Pancreas (tissue), 10 donors: ENCODE measurements at places on chromosomes 7 and 10. TPM values are rescaled to one million over a fixed set of nuclear protein-coding genes. Genes with fewer than 3 reads are reported as not detected.
A peak's percentile ranks its signal among the peaks of the same experiment; 100 is the strongest.

Gene VPS37D
- 2.9 TPM for total RNA-seq

GRCh38 chr10:123821136-123821535 lies 70.5 kb downstream of the CPXM2 start:
- H3K36me3 ChIP-seq: no peaks in the 10 kb centered on the region
- no peaks in the 10 kb centered on the region for H3K27me3 ChIP-seq
- H3K4me3 ChIP-seq: no peak overlapping the region
- H3K4me1 ChIP-seq: no peaks in the 10 kb centered on the region

Gene C10orf105
- total RNA-seq: not detected

DNA sequence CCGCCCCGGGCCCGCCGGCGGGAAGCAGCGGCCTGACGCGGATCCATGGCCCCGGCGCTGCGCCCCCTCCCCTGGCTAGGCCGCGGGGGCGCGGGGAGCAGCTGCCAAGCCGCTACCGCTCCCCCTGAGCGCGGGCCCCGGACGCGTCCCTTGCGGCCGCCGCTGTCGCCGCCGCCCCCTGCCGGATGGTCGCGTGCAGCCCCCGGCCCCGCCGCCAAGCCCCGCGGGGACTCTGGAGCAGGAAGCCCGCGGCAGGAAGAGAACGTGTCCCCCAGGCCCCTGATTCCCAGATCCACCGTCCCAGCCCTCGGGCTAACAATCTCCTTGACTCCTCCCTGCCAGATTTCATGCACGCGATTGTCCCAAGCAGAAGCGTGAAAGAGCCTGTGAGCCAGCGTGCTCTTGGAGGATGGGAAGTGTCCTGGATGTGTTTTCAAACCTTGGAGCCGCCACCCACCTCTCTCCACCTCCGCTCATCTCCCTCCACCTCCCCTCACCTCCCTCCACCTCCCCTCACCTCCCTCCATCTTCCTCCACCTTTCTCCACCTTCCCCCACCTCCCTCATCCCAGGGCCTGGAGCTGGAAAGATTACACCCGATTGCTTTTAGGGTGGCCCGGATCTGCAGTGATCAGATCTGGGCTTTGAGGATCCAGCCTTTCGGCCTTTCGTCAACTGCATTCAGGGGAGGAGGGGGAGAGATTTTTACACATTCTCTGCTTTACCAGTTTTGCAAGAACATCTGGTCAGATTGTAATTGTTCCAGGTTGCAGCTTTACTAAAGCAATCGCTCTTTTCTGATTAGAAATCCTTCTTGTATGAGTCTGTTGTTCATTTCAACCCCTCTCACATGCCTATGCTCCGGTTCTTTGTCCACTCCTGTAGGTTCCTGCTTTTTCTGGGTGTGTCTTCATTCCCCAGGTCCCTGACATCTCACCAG lies 570 bp upstream of the PRTFDC1 start:
- peak overlapping the region; percentile 25 for H3K27ac ChIP-seq
- H3K4me1 ChIP-seq: peaks cover 4% of the 10 kb centered on the region
- H3K4me3 ChIP-seq: peak overlapping the region; percentile 63
- H3K27me3 ChIP-seq: no peaks in the 10 kb centered on the region
- peak; percentile 44 for DNase-seq

GRCh38 chr10:115141254-115141653 lies 48.1 kb downstream of the ATRNL1 start:
- H3K36me3 ChIP-seq: no peaks in the 10 kb centered on the region
- no peaks in the 10 kb centered on the region for H3K4me1 ChIP-seq
- H3K27ac ChIP-seq: no peak overlapping the region
- no peak overlapping the region for H3K4me3 ChIP-seq
- no peaks in the 10 kb centered on the region for H3K27me3 ChIP-seq

DNA sequence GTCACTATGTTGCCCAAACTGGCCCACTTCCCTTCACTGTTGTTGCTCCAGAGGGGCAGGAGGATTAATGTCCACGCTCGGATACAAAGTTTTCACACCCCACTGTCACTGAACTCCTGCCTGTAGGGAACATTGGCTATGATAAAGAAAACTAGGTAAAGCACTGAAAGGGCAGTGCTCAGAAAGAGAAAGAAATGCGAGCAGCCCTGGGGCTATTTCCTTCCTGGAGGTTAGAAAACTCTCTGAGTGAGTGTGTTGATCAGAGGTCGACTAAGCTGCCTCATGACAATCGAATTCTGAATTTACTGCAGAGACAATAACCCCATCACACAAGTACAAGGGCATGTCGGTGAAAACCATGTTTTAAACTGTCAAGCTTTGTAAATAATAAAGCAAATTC lies 227.2 kb upstream of the PITRM1 start:
- no peak for DNase-seq
- no peaks in the 10 kb centered on the region for H3K4me1 ChIP-seq
- no peak overlapping the region for H3K27ac ChIP-seq
- no peak overlapping the region for H3K4me3 ChIP-seq

DNA sequence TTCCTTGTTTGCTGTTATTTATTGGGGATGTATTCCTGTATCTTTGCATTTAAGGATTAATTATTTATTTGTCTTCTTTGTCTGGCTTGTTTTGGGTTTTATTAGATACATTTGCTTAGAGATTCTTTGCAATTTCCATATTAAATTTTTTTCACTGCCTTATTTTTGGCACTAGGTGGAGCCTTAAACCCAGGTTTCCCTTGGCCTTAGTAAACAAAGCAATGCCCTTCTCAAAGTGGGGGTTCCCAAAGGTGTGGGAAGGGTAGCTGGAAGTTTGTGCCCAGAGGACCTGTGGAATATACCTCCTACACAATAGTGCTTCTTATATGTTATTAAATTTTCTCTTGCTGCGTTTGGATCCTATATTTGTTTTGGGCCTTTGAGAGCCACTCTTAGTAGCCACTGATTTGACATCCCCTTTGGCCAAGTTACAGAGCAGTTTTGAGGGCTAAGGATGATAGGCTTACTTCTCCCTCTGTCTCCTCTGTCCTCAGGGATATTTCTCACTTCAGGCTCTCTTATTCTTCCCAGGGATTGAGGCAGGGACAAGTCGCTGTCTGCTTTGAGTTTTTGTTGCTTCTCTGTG lies 162.3 kb downstream of the ITGB1 start:
- no peak overlapping the region for H3K4me3 ChIP-seq
- no peaks in the 10 kb centered on the region for H3K27me3 ChIP-seq
- no peak overlapping the region for H3K27ac ChIP-seq
- no peaks in the 10 kb centered on the region for H3K4me1 ChIP-seq
- H3K36me3 ChIP-seq: no peaks in the 10 kb centered on the region
- DNase-seq: no peak
